Activated CD4-positive, alpha-beta T cell treated with anti-CD3 and anti-CD28 coated beads, Interleukin-2, amount 10 ng/mL, durations not matched to agents 24 days and 14 days (primary cell): ENCODE measurements at places on chromosomes 13 and 19. TPM values are rescaled to one million over a fixed set of nuclear protein-coding genes. Genes with fewer than 3 reads are reported as not detected.

DNA sequence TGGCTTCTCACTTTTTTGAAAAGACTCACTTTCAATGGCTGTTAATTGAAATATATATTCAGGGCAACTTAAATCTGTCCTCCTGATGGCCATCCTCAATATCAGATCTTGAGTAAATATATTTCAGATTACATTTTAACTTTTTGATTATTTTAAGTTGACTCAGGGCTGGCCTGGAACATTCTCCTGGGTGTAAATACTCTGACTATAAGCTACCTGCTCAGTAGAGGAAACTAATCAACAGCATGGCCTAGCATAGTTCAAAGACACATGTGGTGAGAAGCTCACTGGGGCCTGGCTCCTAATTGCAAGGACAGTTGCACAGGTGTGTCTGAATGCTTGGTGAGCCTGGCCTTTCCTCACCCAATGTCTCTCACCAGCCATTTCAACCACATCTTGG, 5.5 kb upstream of the ZNF726 start:
- no peak for DNase-seq
- H3K27me3 ChIP-seq = no peaks in the 10 kb centered on the region
- H3K27ac ChIP-seq = no peak overlapping the region
- H3K4me1 ChIP-seq = no peaks in the 10 kb centered on the region
- no peaks in the 10 kb centered on the region for H3K36me3 ChIP-seq

The WDR88 gene
- not detected in 2 replicates for total RNA-seq

GRCh38 chr19:5631567-5632240, 8.8 kb downstream of the SAFB start:
- H3K27me3 ChIP-seq = no peaks in the 10 kb centered on the region
- H3K4me1 ChIP-seq = peaks cover 48% of the 10 kb centered on the region
- peaks cover 50% of the 10 kb centered on the region for H3K36me3 ChIP-seq
- no peak overlapping the region for H3K27ac ChIP-seq

The C19orf85 gene
- not detected in 2 replicates for total RNA-seq

DNA sequence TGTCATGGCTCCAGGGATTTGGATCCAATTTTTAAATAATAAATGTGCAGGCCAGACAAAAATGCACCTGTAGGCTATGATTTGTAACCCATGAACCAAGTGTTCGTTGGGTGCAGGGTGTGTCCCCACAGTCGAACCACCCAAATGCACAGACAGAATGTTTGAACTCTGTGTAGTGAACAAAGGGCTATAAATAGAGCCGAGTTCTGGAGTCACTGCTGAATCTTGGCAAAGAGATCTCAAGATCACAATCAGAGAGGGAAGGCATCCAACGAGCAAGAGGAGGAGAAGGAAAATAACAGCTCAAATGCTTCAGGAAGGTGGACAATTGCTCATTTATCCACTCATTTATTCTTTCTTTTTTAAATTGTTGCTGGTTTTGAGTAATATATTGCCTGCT, 547.9 kb downstream of the FGF9 start:
- no peak for DNase-seq
- no peak overlapping the region for H3K4me3 ChIP-seq
- no peak overlapping the region for H3K27ac ChIP-seq
- H3K4me1 ChIP-seq = peaks cover 3% of the 10 kb centered on the region

The C1QTNF9 gene
- 0.09 TPM in 1 of 2 replicates, not detected in the other for total RNA-seq

The GAPDHS gene
- total RNA-seq = not detected in 2 replicates

The LIPE gene
- 35.0 and 39.1 TPM in 2 replicates for total RNA-seq

DNA sequence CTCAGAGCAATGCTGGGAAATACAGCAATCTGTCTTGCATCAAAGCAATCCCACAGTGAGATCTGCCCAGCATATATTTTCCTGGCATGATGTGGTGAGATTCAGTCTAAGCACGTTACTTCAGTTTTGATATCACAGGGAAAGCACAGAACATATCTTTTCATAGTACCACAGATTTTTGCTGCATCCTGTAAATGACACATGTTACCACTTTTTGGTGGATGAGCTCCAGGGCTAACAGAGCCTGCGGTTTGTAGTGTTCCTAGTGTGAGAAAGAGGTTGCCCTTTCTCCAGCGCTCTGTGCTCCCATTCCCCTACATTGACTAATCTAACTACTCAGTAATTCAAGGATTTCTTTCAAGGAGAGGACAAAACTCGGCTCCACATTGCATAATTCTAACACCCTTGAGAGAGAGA, 409.0 kb downstream of the GPC6 start:
- no peak overlapping the region for H3K4me3 ChIP-seq
- H3K27me3 ChIP-seq = no peaks in the 10 kb centered on the region
- no peaks in the 10 kb centered on the region for H3K4me1 ChIP-seq
